ENCODE measurements at places on chromosomes 4 and X.

- DNase-seq = no peak
Observed at GRCh38 chrX:25108481-25108880, 92.7 kb upstream of the ARX start.

DNA sequence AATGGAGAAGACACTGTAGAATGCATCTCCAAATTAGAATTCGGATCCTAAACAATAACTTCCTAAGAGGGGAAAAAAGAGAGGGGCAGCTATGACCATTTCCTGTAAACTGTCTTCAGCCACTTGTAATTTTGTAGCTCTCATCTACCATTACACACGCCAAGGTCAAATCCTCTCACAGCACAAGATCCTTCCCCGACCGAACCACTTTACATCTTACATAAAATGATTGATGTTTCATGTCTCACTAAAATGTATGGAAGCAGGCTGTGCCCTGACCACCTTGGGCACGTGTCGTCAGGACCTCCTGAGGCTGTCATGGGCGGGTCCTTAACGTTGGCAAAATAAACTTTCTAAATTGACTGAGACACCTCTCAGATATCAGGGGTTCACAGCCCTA lies 24.1 kb upstream of the PBDC1 start:
- DNase-seq = peak; percentile 51

- no peak for DNase-seq
Observed at GRCh38 chrX:10208281-10208856, 51.6 kb downstream of the CLCN4 start.

GRCh38 chr4:3512719-3513118 lies 19.5 kb downstream of the LRPAP1 start:
- no peak for DNase-seq

GRCh38 chrX:78313526-78313925 lies 13.9 kb downstream of the CYSLTR1 start:
- no peak for DNase-seq

All from A549 (cell line).